Ascending aorta (tissue), 2 donors: ENCODE measurements at places on chromosomes 1 and 21.

DNA sequence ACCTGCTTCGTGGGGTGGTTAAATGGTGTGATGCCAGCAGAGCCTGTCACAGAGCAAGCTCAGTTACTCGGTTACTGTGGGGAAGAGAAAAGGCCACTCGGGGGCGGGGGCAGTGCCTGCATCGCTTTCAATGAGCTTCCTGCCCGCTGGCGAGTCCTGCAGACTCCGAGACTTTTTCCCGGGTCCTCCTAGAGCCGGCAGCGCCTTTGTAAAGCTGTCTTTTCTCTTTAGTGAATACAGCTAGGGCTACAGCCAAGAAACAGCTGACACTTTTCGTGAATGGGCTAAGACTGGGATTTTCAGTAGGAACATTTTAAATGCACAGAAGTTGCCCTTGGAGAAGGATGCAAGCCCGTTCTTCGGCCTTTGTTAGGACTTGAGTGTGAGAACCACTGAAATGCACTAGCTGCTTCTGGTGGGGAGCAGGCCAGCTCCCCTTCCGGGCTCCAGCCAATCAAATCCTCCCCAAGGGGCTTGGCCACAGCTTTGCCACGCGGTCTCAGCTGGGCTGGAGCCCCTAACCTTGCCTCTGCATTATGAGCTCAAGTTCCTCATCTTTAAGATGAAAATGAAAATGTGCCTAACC, 23.4 kb upstream of the EFHD2 start:
- DNase-seq, result no peak

GRCh38 chr1:152926091-152926490, 17.7 kb downstream of the IVL start:
- no peak for DNase-seq

GRCh38 chr1:19844731-19845495, 29.8 kb upstream of the RNF186 start:
- no peak for DNase-seq

DNA sequence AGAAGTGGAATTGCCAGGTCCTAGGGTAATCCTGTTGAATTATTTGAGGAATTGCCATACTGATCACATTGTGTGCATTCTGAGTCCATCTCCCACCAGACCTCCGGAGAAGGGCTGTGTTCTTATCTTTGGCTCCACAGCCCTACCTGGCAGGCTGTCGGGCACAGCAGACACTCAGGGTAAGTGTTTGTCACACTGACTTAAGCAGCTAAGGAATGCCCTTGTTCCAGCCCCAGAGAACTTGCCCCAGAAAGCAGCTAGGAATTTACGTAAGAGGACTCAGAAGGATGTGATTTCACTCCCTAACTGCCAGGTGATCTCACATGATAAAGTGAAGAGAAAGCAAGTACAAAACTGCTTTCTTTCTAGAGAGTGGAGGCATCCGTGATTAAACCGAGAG, 21.0 kb downstream of the VASH2 start:
- DNase-seq, result peak; percentile 28

GRCh38 chr1:13813398-13814012, 113.5 kb downstream of the PRDM2 start:
- DNase-seq, result no peak

DNA sequence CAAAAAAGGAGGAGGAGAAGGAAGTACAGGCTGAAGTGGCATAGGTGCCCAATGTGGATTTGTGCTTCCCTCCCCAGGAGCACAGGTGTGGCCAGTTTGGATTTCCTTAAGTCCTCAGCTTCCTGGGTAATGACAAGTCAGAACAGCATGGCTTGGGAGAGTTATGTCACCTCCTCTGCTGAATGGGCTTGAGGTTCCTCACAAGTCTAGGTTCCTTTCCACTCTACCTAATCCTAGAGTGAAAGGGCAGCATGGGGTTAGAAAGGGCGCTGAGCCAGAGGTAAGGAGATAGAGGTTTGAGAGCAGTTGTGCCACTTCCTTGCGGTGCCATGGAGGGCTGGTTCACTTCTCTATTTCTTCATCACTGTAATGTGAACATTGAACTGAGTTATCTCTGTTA, 35.5 kb upstream of the IL20 start:
- DNase-seq, result no peak

DNA sequence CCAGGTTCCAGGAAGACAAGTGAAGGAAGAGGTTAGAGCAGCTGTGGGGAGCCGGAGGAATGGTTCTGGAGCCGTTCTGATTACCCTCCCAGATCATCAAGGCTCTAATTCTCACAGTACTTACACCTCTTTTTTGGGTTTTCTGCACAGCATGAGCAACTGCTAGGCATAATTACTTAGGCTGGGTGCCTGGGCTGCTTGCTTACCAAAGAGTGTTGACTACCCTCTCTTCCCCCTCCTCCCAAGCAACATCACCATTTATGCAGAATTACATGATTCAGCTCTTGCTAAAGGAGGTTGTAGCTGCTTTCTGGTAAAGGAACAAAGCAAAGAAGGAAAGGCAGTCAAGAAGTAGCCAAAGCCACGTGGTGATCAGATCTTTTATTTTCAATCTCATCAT, 397.2 kb downstream of the KCNH1 start:
- DNase-seq, result no peak

DNA sequence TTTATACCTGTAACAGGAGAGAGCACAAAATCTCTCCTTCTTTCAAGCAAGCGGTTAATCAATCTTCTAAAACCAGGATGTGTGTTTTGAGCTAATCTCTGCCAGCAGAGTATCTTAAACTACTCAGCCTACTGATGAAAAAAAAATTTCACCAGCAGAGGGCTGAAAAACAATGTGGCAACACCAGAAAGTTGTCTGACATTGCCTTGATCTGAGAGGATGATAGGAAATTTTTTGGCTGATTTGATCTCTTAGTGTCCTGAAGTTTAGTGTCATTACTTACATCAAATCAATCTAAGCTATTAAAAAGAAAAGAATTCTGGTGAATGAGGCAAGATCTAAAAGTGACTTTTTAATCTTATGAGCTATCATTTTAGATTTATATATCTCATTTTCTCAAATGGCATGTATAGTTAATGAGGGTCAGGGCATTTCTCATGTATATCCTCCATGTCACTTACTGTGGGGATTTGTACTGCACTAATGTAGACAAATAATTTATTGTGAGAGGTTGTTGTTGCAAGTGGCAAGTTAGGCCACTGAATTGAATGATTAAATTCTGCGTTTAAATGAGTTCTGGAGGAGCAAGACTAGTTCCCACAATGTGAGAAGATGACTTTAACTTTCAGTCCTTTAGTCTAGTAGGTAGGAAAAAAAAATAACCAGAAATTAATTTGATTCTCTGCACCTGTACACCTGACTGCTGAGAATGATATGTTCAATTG, 10.9 kb downstream of the ADAMTS1 start:
- no peak for DNase-seq

GRCh38 chr1:20932437-20932977, 145.4 kb upstream of the HP1BP3 start:
- DNase-seq, result no peak

GRCh38 chr1:80533775-80534334, 1266.9 kb upstream of the ADGRL2 start:
- DNase-seq, result no peak

GRCh38 chr1:16461681-16462080, 21.2 kb downstream of the NECAP2 start:
- no peak for DNase-seq

DNA sequence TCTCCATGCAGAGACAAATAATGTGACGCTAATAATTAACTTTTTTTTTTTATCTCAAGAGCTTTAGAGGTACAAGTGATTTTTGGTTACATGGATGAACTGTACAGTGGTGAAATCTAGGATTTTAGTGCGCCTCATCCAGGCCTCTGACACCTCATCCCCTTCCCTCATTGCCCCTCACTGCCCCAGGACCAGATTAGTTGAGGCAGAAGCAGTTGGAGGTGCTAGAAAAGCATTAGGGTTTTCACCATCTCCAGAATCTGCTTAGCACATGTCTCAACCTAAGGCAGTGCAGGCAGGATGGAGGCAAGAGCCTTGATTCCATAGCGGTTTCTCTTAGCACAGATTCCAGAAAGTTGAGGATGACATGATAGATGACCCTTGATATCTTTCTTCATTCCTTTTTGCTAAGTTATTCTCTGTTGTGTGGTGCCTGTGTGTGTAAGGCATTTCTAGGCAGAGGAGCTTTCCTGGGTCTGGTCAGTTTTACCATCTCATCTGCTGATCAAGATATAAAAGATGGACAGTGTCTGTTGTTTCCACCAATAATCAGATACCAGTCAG, 16.3 kb upstream of the IL10 start:
- DNase-seq, result no peak

DNA sequence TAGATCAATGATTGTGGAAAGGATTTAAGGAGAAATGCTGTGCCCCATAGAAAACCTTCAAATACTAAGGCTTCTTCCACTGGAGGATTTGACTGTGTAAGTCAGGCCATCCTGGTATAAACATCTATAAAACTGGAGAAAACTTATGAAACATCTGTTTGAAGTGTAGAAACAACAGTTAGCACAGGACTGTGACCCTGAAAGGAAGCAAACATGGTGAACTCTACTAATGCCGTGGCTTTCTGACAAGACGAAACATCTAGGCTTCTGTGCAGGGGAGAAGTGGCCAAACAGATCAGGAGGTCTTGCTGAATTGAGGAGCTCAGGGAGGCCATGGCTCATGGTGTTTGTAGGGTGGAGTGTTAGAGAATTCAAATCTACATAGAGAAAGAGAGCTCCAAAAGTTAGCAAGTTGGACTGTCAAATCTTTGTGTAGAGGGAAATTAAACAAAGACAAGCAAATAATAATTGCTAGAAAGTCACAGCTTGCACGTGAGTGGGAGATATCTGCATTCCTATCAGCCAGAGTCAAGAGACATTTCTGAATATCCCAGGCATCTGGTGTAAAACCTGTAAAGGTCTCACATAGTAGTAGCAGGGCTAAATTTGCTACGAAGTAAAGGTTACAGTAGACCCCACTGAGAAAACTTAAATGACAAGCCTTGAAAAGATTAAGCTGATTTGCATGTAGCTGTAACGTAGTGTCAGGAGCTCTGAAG, 566.8 kb upstream of the B3GALT2 start:
- no peak for DNase-seq

GRCh38 chr21:16534408-16535101, 804.8 kb downstream of the USP25 start:
- peak; percentile 77 for DNase-seq

- no peak for DNase-seq
These were observed 43.5 kb downstream of the RRAGC start for GRCh38 chr1:38815903-38816627.

- no peak for DNase-seq
These were observed 222.3 kb downstream of the NTNG1 start for GRCh38 chr1:107363154-107363553.

- DNase-seq, result no peak
These were observed 81.4 kb downstream of the SMYD2 start for GRCh38 chr1:214362188-214362882.
